Pancreas (tissue), 10 donors: ENCODE measurements at places on chromosomes 2 and 18. TPM values are rescaled to one million over a fixed set of nuclear protein-coding genes. Genes with fewer than 3 reads are reported as not detected.

DNA sequence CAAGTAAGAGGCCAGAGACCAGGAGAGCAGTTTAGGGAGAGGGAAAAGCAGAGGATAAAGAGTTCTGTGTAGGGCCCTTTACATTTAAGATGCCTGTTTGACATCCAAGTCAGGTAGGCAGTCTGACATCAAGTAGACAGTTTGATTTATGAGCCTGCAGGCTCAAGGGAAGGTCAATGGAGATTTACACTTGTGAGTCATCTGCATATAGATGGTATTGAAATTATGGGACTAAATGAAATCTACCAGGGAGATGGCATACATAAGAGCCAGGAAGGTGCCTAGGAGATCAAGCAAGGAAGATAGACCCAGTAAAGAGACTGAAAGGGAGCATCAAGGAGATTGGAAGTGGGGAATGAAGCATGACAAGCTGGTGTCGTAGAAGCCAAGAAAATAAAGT is 212.4 kb upstream of the PKDCC start:
- DNase-seq, result no peak

GRCh38 chr2:50627505-50627904 is 404.4 kb downstream of the NRXN1 start:
- DNase-seq, result no peak

DNA sequence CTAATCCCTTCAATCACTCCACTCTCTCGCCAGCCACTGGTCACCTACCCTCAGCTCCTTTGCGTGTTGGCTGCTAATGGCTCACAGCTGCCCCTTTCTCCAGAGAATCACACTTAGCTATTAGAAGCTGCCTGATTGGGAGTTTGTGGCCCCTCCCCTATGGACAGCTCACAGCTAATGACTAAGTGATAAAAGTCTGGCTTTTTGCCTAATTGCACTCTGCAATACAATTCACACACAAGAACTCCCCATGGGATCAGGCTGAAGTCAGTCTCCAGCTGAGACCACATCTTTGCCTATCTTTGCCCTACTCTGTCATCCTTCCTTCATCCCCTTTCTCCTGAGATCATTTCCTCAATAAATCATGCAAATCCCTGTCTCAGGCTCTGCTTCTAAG is 701.9 kb upstream of the RAB6C start:
- no peak for DNase-seq

- DNase-seq, result no peak
These were observed 23.4 kb downstream of the METTL21A start for GRCh38 chr2:207601774-207602173.

GRCh38 chr2:6967301-6967700 is 50.1 kb downstream of the RNF144A start:
- DNase-seq, result no peak

- no peak for DNase-seq
These were observed 12.2 kb upstream of the GNAL start for GRCh38 chr18:11676867-11677266.

- DNase-seq, result no peak
These were observed 879.2 kb upstream of the DDX18 start for GRCh38 chr2:116935097-116935814.

SMYD1 gene
- polyA plus RNA-seq, result not detected

KCNJ13 gene
- not detected for polyA plus RNA-seq
